ENCODE measurements at places on chromosomes 4 and X.

DNA sequence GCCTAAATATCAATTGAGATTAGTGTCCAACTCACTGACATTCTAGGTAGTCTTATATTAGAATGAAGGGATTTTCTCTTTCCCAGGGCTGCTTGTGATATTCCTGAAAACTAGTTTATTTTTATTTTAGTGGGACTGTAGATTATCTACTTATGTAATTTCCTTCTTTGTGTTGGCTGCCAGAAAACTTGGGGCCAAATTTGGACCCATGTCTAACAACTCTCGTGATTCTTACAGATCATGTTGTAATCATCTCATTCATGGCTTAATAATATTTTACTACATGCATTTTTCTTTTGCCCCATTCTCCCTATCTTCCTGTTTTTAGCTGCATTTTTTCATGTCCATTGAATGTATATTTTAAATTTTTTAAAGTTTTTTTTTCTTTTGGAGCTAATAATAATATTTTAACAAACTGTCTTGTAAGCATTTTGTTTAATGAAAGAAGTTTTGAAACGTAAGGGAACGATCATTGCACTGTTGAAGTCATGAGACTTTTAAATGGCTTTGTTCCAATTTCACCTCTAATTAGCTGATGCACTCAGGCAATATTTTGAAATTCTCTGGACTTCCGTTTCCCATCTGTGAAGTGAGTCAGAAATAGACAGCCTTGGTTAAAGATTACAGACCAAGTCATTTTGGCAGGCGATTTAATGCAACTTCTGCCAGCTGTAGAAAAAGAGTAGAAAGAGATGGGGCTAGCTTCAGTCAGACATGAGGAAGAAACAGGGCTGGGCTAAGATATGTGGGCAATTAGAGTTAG is 14.3 kb upstream of the TDO2 start:
- no peak for DNase-seq

DNA sequence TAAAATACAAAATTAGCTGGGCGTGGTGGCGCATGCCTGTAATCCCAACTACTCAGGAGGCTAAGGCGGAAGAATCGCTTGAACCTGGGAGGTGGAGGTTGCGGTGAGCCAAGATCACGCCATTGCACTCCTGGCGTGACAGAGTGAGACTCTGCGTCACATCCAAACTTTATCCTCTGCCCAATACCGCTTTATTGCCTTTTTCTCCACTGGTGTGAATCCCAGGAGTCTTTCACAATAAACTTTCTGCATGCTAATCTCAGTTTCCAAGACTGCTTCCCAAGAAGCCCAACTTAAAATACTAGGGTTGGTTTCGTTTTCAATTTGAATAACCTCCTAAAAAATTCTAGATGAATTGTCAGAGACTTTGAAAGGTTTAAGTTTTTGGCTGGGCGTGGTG is 27.2 kb upstream of the DHX15 start:
- DNase-seq, result no peak

GRCh38 chr4:23234018-23234417 is 541.3 kb downstream of the GBA3 start:
- no peak for DNase-seq

- DNase-seq, result no peak
Observed at GRCh38 chr4:151236036-151236435, 40.9 kb upstream of the PRSS48 start.

DNA sequence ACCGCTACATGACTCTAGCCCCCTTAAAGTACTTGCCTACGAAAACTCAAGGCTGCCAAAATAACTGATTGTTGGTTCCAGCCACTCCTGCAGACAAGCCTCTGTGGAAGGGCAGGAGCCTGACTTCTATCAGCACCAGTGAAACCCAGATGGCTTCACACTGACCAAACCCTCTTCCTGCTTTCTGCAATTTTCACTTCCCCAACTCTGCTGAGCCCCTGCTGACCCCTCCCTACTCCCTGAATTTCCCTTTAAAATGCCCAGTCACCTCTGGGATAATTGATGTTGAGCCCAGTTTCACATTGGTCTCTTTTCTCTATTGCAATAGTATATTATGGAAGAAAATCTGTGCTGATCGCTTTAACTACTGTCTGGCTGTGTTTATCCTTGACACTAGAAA is 61.6 kb upstream of the STS start:
- no peak for DNase-seq

DNA sequence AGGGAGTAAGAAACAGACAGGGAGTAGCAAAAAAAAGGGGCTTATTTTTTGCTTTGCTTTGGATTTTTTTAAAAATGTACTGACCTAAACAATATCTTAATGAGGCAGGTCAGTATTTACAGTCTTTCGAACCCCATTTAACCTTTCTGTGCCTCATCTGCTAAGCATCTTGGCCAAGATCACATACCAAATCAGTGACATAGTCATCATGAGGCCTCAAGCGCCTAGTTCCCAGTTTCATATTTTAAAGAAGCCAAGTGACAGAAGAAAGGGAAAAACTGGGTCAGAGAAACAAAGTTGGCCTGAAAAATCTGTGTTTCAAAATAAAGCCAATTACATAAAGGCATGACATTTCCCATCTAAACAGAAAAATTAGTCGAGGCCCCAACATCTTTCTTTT is 94.6 kb upstream of the WDR44 start:
- DNase-seq, result no peak

DNA sequence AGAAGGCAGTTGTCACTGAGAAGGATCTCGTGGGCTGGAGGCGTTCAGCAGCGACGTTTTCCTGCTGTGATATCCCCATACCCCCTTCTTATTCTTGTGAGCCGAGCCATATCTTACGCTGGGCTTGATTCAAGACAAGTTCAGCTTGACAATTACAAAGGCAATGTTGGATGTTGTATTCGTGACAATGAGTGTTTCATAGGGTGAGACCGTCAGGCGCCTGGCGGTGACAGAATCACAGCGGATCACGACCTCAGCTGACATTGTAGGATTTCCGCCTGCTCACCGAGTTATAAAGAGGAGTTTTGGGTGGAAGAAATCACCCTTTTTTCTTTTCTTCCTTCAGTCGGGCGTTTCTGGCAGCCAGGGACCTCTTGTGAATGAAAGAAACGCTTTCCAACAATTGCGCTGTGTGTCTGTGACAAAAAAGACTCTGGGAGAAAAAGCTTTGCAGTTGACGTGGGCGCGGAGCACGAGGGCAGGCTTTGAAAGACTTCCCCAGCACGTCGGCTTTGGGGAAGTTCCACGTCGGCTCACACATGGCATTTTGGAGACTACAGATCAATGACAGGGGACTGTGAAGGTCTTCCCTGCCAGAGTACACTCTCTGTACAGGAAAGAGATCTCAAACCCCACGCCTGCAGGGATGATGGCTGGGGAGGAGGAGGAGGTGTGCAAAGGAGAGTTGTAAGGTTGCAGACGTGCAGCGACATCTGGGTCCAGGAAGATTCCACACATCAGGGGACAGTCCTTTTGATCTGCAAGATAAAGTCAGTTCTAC is 135.4 kb downstream of the CRLF2 start:
- no peak for DNase-seq

Data from hematopoietic multipotent progenitor cell (in vitro differentiated cells).